HT1080 (cell line): ENCODE measurements at places on chromosomes 5 and 9. TPM values are rescaled to one million over a fixed set of nuclear protein-coding genes. Genes with fewer than 3 reads are reported as not detected.

DNA sequence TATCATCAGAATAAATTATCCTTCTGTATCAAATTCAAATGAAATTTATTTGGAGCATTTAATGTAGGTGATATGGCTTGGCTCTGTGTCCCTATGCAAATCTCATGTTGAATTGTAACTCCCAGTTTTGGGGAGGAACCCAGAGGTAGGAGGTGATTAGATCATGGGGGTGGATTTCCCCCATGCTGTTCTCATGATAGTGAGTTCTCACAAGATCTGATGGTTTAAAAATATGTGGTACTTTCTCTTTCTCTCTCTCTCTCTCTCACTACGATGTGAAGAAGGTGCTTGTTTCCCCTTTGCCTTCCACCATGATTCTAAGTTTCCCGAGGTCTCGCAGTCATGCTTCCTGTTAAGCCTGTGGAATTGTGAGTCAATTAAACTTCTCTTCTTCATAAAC is 678.4 kb upstream of the RGMB start:
- no peak for DNase-seq

DNA sequence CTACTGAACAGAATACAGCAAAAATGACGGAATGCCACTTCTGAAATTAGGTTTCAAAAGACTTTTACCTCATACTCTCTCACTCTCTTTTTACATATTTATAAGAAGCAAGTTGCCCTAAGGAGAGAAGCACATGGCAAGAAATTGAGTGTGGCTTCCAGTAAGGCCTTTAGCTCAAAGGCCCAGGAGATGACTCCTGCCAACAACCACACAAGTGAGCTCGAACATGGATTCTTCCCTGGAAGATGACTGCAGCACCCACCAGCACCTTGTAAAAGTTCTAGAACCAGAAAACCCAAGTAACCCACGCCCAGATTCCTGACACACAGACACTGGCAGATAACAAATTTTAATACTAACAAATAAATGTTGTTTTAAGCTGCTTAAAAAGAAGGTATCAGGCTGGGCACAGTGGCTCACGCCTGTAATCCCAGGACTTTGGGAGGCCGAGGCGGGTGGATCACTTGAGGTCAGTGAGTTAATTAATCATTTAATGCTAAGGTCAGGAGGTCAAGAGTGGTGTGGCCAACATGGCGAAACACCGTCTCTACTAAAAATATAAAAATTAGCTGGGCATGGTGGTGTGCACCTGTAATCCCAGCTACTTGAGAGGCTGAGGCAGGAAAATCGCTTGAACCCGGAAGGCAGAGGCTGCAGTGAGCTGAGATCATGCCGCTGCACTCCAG is 17.0 kb downstream of the PTBP3 start:
- no peak for DNase-seq

DNA sequence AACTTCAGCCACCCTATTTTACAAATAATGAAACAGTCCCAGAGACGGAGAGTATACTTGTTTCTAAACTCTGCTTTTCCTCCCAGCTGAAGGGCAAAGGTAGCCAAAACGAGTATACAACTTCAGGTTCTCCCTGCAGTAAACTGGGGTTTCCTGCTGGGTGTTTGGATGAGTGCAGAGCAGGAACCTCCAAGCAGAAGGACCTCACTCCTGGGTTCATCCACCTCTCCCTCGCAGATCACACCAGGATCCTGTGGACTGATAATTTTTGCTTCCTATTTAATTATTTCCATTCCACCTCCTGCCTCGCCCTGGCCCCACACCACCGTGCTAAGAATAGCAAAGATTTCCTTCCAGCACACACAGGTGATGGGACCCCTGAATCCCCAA is 2.0 kb upstream of the FOXB2 start:
- DNase-seq: no peak

DNA sequence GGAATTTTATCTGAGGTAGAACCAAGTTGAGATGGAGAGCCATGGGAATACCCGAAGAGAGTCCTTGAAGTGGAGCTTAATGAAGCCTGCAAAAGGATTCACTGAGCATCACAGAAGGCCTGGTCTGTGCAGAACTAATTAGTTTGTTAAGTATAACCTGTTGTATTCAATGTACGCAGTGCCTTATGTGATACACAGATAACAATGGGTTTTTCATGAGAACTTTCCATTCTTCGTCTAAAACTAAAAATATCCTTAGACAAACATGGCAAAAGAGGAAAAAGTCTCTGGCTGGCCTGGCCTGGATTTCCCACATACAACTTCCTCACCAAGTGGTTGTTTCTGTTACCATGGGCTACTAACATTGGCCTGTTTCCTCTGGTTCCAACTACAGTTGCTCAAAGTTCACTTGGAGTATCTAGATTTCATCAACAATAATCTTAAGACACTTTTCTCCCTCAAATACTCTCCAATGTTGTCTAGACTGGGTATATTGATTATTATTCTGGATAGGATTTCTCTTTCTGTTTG is 237.6 kb upstream of the ZNF462 start:
- no peak for DNase-seq

The C5orf46 gene
- 0.84 and 3.3 TPM in 2 replicates for total RNA-seq

The NR4A3 gene
- total RNA-seq: 0.03 and 0.23 TPM in 2 replicates
